ENCODE measurements at places on chromosomes 6 and 20.

DNA sequence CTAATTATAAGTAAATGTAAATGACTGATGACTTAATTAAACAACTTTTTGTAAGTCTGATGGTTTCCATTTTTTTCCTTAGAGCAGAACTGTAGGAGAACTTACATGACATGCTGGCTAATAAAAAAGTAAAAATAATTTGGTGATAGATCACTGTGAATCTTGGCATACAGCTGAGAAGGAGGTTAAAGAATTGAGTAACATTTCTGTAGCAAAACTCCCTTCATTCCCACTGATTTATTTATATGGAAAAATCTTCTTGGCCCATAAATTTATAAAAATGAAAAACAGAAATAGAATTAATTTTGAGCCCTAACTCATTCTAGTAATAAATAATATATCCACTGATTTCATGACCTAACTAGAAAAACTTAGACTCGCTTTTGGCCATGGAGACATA, 48.1 kb downstream of the SLC22A3 start:
- no peak for DNase-seq

DNA sequence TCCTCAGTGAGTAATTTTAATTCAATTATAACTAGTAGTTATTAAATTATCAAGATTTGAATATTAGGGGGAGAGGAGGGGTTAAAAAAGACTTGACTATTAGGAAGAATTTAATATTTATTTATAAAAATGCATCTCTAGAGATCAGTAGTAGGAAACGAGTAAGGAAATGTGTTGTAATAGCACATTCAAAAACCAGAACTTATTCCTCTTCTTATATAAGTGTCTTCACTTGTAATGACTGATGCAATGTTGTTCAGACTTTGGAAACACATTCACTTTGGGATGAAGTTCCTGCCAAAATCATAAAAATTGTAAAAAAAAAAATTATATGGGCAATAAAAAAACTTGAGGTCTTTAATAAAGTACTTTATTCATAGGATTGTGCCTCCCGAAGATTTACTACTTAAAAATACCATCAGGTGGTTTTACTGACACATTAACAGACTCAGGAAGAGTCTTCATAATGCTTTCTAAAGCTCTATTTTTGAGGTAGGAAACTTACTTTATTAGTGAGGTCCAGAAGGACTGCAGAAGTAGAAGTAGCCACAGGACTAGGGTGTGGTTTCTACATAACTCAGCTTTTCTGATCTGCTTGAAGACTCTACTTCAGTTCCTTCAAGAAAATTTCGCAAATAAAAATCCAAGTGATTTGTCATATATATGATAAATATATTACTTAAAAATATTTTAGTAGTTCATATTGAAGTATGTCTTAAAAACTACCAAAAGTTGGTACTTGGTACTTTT, 59.8 kb downstream of the CCDC170 start:
- DNase-seq: no peak

DNA sequence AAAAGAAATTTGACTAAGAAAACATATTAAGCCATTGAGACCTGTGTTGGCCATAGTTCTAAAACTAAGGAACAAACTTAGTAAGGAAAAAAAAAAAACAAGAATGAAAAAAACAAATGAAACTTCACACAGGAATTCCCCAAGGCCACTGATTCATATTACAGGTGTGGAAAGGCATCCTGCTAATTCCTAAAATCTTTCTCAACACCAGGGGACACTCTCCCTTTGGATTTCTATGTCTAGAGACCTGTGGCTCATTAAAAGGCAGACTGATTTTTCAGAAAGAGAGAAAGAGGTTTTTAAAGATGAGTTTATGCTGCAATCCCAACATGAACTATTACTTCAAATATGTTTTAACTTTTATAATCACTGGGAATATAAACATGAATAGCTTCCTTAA, at the start of gene OR12D1:
Gene OR12D1 (plus strand): TSS at position 341 of the 400 bp plus-strand sequence.
- no peak for DNase-seq

DNA sequence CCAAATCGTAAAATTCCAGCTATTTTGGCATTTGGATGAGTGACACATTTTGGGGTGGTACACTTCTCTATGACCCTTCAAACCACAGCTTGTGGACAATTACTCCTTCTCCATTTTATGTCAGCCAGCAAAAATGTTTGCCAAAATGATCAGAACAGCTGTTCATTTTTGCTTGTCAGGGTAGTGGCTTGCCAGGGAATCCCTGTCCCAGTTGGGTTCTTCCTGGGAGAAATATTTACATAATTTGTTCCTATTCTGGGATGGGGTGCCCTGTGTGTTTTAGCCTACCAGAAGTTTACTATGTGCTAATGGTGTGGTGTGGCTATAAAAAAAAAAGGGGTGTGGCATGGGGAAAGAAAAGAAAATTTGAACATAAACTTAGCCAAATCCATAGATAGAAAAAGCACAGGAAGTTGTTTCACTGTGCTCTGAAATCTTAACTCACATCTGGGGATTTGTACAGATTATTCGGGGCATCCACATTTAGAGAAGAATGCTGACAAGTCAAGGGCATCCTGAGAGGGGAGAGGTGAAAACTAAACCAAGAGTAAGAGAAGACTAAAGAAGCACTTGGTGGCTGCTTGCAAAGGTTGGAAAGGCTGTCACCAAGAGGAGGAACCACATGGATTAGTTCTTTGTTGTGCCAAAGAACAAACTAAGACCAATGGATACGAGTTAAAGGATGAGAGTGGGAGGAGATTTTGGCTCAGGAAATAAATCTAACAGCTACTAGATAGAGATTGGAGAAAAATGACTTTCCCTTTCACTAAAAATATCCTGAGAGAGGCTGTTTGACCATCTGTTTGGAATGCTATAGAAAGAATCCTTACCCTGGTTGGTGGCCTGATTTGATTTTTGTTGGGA, 55.2 kb upstream of the RBM24 start:
- no peak for DNase-seq

- no peak for DNase-seq
Measured at GRCh38 chr20:9616455-9616805, 102.0 kb downstream of the LAMP5 start.

GRCh38 chr20:46087161-46087560, 2.6 kb downstream of the NCOA5 start:
- no peak for DNase-seq

DNA sequence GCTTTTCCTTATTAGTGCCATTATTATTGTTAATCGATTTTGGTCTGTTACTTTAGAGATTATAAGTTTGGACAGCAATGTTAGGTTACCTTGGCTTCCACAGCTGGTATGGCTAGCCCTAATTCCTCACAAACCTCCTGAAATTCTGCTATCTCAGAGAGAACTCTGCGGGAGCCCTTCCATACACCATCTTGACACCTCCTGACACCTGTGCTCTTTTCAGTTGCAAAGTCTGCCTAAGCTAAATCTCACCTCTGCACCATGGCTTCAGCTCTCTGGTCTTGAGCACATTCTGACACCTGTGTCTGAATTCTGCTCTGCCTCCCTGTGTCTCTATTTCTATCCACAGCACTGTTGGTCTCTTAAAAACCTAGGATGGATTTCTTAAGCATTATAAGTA, 106.5 kb downstream of the DCDC2 start:
- no peak for DNase-seq

DNA sequence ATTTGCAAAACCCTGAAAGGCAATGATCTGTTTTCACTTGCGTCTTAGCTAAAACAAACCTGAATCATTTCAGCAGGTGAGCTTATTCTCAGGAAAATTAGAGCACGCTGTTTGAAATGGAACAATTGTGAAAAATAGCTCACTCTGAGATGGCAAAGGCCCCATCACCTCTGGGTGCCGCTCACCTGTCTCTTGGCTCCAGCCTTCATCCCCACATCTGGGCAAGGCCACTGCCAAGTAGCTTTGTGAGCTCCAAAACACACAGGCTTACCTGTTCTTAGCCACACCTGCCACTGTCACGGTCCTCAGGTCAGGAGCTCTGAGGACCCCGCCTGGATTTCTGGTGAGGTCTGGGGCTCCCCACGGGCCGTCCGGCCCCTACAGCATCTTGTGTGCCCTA, 66.7 kb downstream of the SMOC2 start:
- DNase-seq: no peak

- DNase-seq: no peak
Measured at GRCh38 chr6:2102316-2102883, 143.0 kb downstream of the GMDS start.

DNA sequence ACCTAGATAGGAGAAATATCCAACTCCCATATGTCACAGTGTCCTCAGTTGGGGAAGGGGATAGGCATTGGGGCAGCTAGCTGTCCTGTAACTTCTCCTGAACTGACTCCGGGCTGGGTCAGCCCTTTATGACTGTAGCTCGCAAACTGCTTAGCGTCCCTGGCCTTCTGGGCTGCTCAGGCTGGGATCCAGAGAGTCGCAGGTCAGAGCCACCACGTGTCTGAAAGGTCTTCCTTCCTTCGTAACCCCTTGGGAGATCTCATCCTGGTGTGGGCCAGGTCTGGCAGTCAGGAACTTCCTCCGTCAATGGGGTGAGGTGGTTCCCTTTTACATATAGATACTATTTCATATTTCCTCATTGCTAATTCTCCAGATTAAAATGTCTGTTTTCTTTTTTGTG, 28.8 kb upstream of the HINT3 start:
- no peak for DNase-seq

DNA sequence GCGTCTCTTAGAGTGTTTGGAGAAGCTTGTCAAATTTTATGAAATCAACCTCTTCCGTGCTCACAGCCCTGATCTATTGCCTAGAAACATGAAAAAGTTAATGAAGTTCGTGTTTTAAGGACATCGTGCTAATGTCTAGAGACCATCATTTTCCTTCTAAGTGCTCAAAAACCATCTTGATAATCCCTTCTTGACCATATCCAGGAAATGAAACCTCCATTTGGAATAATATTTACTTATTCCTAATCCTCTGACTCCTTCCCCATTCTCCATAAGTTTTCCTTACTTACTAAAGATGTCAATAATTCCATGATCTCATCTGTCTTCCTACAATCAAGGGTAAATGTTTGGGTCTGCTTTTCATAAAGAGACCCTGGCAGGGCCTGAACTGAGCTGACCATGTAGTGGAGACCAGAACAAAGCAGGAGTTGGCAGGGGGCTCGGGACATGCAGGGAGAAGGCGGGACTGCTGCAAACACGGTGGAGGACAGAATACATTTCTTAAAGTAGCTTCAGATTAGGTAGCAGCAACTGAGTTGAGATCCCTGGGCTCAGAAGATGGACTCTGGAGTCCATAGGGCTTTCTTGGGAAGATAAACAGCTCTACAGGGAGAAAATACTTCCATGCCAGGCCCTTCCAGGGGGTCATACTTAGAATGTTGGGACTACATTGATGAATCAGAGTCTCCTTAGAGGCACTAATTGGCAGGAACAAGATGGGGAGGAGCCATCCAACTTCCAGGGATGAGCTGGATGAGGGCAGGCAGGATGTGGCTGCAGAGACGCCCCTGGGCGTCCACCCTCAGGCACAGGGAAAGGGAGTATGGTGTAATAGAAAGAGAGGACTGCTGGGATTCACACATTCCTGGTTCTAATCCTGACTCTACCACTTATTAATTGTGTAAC, 100.7 kb downstream of the RIN2 start:
- DNase-seq: no peak

- DNase-seq: no peak
Measured at GRCh38 chr6:157219201-157220200, 103.8 kb downstream of the TMEM242 start.

GRCh38 chr6:166446567-166447065, 63.9 kb upstream of the MPC1 start:
- no peak for DNase-seq

DNA sequence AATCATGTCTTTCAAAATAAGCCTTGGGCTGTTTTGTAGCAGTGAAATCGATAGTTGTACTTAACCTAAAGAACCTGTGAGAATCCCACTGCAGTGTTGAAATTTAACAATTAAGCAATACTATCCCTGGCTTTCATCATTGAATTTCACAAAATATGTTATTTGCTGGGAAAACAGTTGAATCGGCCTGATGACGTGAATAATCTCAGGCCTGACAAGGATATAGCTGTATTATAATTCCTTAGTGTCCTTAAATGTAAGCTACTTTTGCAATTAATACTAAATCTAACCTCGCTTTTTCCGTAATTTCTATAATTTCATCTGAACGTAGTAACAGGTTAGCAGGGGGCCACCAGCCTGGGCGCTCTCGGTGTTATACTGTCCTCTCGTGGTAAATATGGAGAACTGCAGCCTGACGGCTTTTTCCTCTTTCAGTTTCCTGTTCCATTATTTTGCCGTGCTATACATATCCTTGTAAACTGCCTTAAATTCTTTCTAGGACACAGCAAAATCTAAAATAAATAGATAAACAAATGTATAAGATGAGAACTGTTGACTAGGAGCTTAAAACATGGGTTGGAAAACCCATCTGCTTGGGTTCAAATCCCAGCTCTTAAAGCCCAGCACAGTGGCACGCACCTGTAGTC, 24.0 kb downstream of the MTFR2 start:
- peak; percentile 22 for DNase-seq

- peak; percentile 18 for DNase-seq
Measured at GRCh38 chr6:25223490-25223991, 55.6 kb upstream of the CARMIL1 start.

DNA sequence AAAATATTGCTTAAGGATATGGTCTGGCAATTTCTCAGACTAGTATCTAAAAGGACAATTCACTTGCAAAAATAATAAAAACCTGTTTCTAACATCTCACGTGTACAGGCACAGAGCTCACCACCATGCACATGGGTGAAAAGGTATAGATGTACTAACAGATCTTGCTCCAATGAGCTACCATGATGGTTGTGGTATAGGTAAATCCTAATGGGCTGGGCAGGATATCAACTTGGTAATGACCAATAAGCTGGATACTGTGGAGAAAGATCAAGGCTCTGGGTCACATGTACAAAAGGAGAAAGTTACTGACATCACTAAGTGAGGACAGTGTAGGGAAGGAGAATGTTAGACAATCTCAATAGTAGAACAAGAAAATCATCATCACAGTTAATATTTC, 111.0 kb upstream of the NUP153 start:
- no peak for DNase-seq

DNA sequence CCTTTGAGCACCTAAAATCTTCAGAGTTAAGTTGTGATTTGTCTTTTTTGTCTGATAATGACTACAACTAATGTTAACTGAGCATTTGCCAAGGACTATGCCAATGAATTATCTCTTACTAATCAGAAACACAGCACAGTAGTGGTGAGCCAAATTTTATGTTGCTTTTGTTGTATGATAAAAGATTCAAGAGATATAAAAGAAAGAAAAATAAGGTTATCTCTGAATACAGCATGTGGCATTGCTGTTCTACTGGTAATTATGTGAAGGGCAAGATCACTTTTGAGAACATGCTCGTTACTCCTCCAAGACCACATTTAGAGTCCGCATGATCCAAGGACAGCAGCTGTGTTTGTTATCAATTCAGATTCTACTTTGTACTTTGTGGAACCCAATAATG, 133.4 kb upstream of the MYLIP start:
- no peak for DNase-seq
